Right renal pelvis (tissue), 4 donors: ENCODE measurements at places on chromosomes 6 and 20. TPM values are rescaled to one million over a fixed set of nuclear protein-coding genes. Genes with fewer than 3 reads are reported as not detected.

NKX2-2 gene
- polyA plus RNA-seq: not detected

PPP1R10 gene
- 67.6 TPM for polyA plus RNA-seq

PTGIS gene
- polyA plus RNA-seq: 35.0 TPM

EYA4 gene
- polyA plus RNA-seq: 19.3 TPM

DNA sequence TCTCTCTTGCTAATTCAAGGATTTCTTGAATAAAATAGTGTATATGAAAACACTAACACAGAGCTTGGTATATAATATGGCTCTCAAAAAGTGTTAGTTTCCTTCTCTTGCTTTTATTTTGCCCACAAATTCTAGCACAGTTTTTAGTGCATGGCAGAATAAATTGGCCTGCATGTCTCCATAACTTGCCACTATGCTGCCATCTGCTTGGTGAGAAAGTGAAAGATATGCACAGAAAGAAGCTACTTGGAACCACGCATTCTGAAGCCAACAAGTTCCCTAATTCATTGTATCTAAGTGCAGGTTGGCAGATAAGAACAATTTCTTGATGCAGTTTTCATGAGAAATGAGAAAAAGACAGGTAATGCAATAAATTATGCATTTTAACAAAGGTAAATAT, 101.2 kb downstream of the EPHA7 start:
- DNase-seq: no peak

GRCh38 chr6:17851001-17851719, 136.3 kb downstream of the KIF13A start:
- no peak for DNase-seq

GRCh38 chr6:15861486-15861885, 198.7 kb upstream of the DTNBP1 start:
- no peak for DNase-seq

GRCh38 chr20:43458422-43458924, 777 bp downstream of the SRSF6 start:
- no peak for DNase-seq

- DNase-seq: no peak
Measured at GRCh38 chr6:169082093-169082492, 171.6 kb downstream of the THBS2 start.

DNA sequence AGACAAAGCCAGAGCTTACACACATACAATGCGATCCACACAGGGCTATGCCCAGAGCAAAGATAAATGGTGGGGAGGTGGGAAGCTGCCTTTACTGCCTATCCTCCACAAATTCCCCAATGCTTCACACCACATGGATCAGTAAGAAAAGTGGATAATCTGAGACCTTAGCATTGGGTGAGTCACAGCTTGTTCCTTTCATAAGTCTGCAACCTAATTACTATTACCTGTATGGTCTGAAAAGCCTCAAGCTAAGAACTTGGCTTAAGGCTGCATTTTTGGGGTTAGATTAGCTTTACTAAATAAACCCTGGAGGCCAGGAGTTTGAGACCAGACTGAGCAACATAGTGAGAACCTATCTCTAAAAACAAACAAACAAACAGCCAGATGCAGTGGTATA, 66.0 kb upstream of the BTBD3 start:
- no peak for DNase-seq

PCK1 gene
- polyA plus RNA-seq: 19.9 TPM

- no peak for DNase-seq
Measured at GRCh38 chr6:120759570-120759969, 574.7 kb downstream of the TBC1D32 start.

DNA sequence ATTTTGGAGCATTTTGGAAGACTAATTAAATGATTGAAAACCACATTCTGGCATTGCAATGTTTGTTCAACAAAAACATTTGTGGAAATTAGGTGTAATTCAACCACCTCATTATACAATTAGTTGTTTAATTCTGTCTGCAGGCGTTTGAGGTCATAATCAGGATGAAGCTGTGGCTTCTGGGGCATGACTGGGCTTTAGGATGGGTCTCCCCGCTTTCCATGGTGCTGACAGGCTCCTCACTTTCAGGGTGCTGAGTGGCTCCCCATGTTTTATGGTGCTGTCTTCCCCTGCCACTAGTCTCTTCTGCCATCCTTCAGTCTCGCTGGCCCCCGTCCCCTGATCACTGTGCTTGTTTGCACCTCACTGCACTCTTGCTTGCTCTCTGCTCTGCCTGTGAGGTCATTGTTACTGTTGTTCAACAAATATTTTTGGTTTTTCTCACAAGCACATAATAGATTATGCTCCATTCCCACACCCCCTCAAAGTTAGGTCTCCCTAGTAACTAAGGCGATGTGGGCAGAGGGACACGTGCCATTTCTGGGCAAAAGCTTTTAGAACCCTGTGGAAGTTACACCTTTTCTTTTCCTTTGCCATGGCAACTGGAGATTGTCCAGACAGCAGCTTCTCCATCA, 25.4 kb upstream of the ZNF831 start:
- no peak for DNase-seq

GRCh38 chr6:78308025-78308424, 559.3 kb upstream of the IRAK1BP1 start:
- no peak for DNase-seq

GRCh38 chr6:52551483-52552277, 25.2 kb downstream of the TRAM2 start:
- DNase-seq: no peak

MEP1A gene
- polyA plus RNA-seq: 0.03 TPM

ECI2 gene
- polyA plus RNA-seq: 104 TPM

TRAPPC3L gene
- 0.23 TPM for polyA plus RNA-seq

DNA sequence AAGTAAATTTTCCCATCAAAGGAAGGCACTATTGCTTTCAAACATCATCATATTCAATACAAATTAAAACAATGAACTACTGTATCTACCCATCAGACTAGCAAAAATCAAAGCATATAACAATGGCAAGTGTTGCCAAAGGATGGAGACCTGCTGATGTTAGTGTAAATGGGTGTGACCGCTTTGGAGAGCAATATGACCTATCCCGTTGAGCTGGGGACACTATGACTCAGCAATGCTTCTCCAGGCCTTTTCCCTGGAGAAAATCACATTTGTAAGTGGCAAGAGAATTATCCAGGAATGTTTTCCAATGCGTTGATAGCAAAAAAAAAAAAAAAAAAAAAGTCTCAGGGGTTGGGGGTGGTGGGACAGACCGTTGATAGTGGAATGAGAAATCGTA, 46.1 kb downstream of the PHACTR3 start:
- DNase-seq: no peak

- no peak for DNase-seq
Measured at GRCh38 chr20:57392512-57393271, 1.5 kb downstream of the RBM38 start.

DNA sequence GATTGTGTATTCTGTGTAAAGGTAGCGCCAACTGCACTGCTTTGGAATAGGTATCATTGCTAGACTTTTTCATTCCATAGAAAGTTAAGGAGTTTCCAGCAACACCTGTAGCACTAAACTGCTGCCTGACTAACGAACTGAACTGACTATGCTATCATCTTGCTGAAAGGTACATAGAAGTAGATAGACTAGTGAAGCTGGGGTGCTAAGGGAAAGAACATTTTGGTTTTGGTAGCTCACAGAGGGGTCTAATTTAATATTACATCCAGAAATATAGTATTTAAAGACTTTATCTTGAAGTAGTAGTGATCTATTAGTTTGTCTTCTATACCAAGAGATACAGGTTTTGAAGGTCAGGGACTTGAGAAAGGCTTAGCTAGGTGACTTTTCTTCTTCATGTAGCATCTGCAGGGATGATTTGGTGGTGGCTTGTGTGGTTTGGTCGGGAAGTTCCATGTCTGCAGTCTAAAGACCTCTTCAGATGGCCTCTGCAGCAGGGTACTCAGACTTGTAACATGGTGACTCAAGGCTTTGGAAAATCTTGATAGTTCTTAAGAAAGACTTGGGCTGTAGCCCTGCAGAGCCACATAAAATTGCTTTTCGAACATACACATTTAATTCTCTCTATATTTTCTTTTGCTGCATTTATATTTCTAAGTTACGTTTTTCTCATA, 10.2 kb downstream of the SENP6 start:
- no peak for DNase-seq

- no peak for DNase-seq
Measured at GRCh38 chr20:48794360-48794759, 33.4 kb downstream of the PREX1 start.
